ENCODE measurements at places on chromosomes 6 and 20. TPM values are rescaled to one million over a fixed set of nuclear protein-coding genes. Genes with fewer than 3 reads are reported as not detected.

OOEP gene
- 0.47 TPM for total RNA-seq

ASIP gene
- total RNA-seq, result not detected

SMPDL3A gene
- 0.42 TPM for total RNA-seq

FAM209A gene
- total RNA-seq, result 0.90 TPM

SLPI gene
- not detected for total RNA-seq

PPIL6 gene
- not detected for total RNA-seq

DDX43 gene
- total RNA-seq, result 0.26 TPM

C20orf204 gene
- 5.5 TPM for total RNA-seq

TSBP1 gene
- not detected for total RNA-seq

GPR63 gene
- 2.7 TPM for total RNA-seq

KCNQ5 gene
- total RNA-seq, result 13.7 TPM

SLC17A1 gene
- total RNA-seq, result 0.28 TPM

VWA7 gene
- total RNA-seq, result 3.0 TPM

PSORS1C2 gene
- not detected for total RNA-seq

TUBE1 gene
- total RNA-seq, result 24.3 TPM

All from activated CD4-positive, alpha-beta T cell treated with anti-CD3 and anti-CD28 coated beads, Interleukin-2, amount 10 ng/mL, durations not matched to agents 24 days and 14 days (primary cell).